Aortic smooth muscle cell (primary cell): ENCODE measurements at places on chromosomes 12 and 14. TPM values are rescaled to one million over a fixed set of nuclear protein-coding genes. Genes with fewer than 3 reads are reported as not detected.

Gene GALNT6
- 5.0 and 5.3 TPM in 2 replicates for total RNA-seq

Gene SOAT2
- 0.19 and 0.26 TPM in 2 replicates for total RNA-seq

Gene CPNE6
- total RNA-seq: not detected in 2 replicates

Gene CFL2
- total RNA-seq: 56.9 and 136 TPM in 2 replicates

Gene OR4E2
- total RNA-seq: not detected in 2 replicates

Gene KRT75
- not detected in 2 replicates for total RNA-seq

Gene RAD9B
- 0.56 and 1.2 TPM in 2 replicates for total RNA-seq

Gene KCNJ8
- 0.92 and 1.2 TPM in 2 replicates for total RNA-seq

Gene CREBL2
- 48.3 and 48.9 TPM in 2 replicates for total RNA-seq

Gene SGPP1
- 27.4 and 33.2 TPM in 2 replicates for total RNA-seq

Gene ZDHHC22
- total RNA-seq: not detected in 2 replicates

Gene FNTB
- 5.5 and 5.8 TPM in 2 replicates for total RNA-seq

Gene ABHD12B
- not detected in 2 replicates for total RNA-seq

Gene MYH6
- not detected in 2 replicates for total RNA-seq

Gene VTI1B
- 85.9 and 94.6 TPM in 2 replicates for total RNA-seq

Gene KRT6B
- not detected in 2 replicates for total RNA-seq

Gene KRT72
- not detected in 2 replicates for total RNA-seq

Gene C3AR1
- total RNA-seq: 0.19 and 0.40 TPM in 2 replicates
